Fibroblast of upper back skin (primary cell): ENCODE measurements at places on chromosomes 6 and 20.
A peak's percentile ranks its signal among the peaks of the same experiment; 100 is the strongest.

DNA sequence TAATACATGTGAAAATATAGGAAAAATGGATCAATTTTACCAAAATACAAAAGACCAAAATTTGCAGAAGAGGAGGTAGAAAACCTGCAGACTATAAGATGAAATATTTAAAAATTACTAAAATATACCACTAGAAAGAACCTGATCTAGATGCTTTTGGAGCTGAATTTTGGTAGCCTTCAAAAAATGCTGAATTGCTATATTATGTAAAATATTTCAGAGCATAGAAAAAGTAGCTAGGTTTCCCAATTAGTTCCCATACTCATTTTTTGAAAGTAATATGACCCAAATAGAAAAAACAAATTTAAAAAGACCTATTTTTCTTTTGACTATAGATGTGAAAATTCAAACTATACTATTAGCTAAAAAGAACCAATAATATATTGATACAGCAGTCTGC, 3.6 kb upstream of the EPPIN start:
- no peak for DNase-seq

DNA sequence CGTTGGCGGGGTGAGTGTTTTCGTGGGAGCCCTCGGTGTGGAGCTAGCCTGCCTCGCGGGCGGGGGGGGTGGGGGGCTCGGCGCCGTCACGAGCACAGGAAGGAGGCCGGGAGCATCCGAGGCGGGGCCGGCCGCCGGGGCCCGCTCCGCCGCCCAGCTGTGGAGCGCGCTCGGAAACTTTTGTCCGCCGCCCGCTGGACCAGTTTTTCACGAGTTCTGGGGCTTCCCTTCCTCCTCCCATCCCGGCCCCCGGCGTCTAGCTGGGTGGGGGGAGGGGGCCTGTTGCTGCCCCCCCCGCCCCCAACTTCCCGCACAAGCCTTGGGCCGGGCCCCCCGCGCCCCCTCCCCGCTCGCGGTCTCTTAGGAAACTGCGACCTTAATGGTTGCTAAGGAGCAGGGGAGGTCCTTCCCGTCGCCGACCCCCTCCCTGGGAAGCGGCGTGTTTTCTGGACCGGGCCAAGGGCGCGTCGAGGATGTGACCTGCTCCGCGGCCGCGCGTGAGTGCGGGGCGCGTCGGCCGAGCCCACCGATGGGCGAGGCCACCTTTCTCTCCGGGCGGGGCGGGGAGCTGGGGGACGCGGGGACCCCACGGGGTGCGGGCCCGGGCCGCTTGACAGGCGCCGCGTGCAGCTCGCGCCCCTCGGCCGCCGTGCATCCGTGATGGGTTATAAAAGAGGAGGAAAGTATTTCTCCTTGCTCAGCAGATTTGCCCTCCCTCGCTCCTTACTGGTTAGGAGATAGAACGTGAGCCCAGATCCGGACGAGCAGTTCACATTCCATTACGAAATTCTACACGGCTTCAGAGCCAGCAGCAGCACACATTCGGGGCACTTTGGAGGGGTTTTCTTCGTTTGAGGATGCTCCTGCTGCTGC, 1.4 kb downstream of the RREB1 start:
- peak; percentile 78 for DNase-seq

DNA sequence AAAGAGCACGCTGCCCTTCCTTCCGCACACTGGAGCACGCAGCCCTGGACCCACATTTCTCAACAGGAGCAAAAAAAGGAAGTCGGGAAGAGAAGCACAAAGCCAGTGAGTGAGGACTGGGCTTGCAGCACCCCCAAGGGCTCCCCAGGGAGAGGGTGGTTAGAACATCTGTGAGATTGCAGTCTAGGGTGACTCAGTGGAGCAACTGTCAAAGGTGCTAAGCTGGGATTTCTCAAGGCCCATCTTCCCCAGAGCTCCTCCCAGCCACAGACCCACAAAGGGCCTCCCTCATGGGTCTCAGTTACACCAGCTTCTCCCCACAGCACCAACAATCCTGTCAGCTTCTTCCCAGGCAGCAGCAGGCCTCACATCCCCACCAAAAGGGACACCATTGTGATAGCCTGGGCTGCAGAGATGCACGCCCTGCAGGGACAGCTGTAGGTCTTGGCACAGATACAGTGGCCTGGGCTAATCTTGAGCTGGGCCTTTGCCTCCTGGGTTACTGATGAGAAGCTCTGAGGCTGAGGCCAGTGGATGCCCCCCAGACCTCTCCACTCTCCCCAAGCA, 39.6 kb upstream of the CD93 start:
- DNase-seq, result peak; percentile 77

DNA sequence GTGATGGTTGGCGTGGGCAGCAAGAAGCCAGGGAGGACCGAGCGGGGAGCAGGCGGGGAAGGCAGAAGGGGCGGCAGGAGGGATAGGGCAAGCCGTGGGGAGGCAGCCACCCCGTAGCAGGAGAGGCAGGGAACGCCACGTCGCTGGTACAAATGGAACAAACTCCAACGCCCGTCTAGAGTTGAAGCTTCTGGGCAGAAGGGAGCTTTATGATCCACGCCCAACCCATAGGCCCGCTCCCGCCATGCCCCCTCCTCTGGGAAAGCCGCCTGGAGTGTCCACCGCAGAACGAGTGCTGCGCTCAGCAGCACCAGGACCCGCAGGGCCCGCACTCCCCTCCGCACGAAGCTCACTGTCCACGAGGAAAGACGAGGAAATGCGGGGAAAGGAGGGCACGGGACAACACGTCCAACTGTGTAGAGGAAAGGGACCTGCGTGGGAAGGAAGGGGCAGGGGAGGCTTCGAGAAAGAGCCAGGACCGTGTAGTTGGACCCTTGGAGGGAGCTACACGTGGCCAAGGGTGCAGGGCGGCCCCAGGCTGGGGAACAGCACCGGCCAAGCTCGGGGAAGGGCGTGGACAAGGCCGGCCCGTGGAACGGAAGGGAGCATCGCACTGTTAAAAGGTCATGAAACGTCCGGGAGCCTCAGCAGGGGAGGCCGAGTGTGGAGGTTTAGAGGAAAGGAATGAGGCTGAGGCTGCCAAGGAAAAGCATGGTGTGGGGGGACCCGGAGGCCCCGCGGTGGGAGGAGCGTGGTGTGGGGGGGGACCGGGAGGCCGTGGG, 204.0 kb downstream of the DLL1 start:
- DNase-seq, result no peak

DNA sequence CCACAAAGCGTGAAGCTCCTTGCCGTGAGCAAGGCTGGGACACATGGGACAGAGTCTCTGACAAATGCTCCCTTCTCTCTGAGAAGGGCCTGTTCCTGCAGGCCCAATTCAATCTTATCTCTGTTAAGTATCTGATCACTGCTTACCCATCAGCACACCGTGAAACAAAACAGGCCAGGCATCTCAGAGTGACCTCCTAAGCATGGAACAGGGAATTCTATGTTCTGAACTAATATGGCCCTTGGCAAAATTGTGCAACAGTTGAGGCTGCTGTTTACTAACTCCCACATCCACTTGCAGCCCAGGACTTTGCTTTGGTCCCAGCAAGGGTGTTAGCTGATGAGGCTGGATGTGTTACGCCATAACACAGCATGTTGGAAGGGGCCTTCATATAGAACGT, 79.2 kb downstream of the GCLC start:
- no peak for DNase-seq

DNA sequence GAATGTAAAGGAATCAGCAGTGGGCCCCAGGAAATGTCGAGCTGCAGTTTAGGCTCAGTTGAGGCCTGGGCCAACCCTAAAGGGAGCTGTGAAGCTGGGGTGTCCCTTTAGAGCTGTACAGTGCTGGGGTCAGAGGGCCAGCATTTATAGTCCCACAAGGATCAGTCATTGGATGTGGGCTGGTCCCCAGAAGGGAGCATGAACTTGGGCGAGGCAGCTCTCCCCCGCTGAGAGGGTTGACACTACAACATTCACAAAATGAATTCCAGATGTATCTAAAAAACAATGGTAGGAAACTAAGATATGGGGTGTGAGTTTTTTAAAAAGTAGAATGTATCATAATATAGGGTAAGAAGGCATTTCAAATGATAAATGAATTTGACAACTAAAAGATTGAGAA, 29.7 kb upstream of the TMX4 start:
- peak; percentile 8 for DNase-seq

DNA sequence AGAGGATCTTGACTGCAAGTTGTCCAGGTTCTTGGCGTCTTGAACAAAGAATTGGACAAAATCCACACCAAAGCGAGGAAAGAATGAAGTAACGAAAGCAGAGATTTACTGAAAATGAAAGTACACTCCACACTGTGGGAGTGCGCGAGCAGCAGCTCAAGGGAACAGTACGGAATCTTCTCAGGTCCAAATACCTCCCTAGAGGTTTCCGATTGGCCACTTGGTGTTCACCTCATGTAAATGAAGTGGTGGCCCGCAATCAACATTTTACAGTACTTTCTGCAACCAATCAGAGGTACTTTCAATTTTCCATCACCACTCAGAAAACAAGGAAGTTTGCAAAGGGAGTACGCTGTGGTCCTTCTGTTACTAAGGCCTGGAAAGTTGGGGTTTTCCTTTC, 122.4 kb downstream of the PTPRK start:
- peak; percentile 20 for DNase-seq

DNA sequence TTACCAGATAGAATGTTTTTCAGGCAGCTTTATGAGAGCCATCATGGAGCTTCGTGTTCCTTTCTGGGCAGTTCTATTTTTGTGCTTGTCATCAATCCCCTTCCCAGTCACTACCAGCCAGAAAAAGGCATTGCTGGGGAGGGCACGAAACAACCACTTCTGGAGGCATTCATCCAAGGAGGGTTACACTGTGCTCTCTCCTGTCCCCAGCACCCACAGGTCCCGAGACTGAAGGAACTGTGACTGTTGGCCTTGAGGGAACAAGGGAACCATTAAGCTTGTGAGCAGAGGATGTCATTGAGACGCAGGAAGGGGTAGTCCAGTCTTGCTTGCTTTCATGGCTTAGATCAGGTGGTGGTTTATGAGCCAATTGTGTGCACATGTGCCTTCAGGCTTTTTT, 20.1 kb upstream of the ENPP5 start:
- no peak for DNase-seq

- DNase-seq, result no peak
These were observed 1.5 kb upstream of the COL9A3 start for GRCh38 chr20:62815066-62815991.

- DNase-seq, result peak; percentile 87
These were observed 9.1 kb upstream of the BTNL2 start for GRCh38 chr6:32416036-32416435.

GRCh38 chr6:39466631-39467030, 144.1 kb upstream of the KCNK16 start:
- no peak for DNase-seq

DNA sequence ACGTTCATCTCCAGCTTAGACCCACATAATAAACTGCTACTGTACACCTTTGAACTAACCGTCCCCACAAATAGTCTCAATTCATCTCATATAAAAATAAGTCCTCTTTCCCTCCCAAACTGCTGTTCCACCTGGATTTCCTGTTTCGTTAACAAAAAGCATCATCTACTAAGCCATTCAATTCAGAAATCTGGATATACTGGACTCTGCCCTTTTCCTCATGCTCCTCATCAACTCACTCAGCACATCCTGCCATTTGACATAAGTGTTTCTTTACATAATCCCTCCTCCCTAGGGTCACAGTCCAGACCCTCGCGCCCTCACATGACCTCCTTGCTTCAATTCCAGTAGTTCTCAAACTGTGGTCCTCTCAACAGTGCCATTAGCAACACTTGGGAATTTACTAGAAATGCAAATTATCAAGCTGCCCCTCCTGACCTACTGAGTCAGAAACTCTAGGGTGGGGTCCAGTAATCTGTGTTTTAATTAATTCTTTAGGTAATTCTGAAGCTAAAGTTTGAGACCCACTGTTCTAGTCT, 4.5 kb downstream of the MKKS start:
- no peak for DNase-seq

- no peak for DNase-seq
These were observed 27.6 kb downstream of the GABRR2 start for GRCh38 chr6:89287351-89288028.

- DNase-seq, result no peak
These were observed 76.9 kb upstream of the SIRPA start for GRCh38 chr20:1818247-1818840.

DNA sequence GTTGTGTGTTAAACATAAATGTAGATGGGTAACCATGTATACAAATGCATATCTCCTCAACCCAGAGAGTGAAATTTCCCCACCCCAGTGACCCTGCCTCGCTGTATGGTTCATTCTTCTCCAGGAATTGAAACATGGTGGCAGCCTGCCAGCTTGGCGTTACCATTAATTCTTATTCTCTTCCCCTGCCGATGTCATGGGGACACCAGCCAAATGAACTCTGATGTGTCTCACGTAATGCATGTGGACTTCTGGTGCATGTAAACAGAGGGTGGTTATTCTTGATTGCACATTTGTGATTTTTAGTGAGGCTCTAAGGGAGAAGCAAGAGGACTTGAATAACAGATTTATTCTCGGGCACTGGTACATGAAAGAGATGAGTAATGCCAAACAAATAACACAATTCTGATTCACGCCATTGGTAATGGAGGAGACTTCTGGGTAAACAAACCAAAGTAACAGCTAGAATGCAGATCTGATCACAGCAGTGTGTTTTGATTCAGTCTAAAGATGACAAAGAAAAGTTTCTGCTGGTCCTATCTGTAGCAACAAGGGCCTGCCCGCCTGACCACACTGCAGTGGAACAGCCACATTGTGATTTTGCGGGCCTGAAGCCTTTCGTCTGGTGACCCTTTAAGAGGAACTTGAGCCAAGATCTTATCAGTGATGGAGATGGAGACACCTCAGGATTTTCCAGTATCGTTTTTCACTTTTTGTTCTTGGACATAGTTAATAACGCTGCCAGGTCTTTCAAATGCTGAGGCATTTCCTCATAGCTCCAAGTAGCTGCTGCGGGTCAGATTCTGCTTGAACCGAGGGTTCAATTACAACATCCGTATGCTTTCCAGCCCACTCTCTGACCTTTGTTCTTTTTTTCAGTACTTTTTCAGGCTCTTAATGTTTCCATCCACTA, 171.8 kb upstream of the AKAP12 start:
- DNase-seq, result peak; percentile 80

GRCh38 chr20:36720510-36720909, 25.4 kb downstream of the NDRG3 start:
- DNase-seq, result no peak

DNA sequence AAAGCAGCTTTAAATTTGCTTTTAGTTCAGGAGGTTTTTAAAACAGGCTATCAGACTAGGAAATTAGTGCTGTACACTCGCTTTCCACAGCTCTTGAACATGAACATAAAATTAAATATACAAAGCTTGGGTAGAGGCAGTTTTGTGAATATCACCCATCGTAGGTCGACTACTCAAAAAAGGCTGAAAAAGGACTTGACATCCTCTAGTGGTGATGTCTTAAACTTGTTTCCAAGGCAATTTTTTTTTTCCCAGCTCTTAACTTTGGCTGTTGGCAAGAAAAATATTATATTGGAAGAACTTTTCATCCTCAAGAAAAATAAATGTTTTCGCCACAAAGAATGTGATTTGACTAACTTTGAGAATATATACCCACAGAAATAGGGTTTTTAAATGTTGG, 2.9 kb downstream of the MAP7 start:
- peak; percentile 47 for DNase-seq

GRCh38 chr20:51622004-51622874, 79.7 kb upstream of the NFATC2 start:
- DNase-seq, result peak; percentile 19

DNA sequence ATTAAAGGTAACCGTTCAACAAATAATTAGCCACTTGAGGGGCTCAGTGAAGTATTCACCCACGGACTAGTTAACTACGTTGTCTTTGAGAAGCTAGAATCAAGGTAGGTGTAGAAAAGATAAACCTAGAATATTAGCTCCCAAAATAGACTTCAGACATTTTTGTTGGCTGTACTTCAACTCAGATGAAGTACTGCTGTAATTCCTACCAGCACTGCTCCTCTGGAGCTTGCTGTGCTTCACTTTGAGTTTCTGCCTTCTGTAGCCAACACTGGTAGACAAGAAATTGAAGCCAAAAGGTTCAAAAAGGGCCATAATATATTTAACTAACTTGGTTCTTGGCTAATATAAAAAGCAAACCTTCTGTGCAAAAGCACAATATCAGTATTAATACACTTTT, 18.8 kb upstream of the SDHAF4 start:
- DNase-seq, result no peak
